Ammon's horn (tissue), 1 donor: ENCODE measurements at places on chromosomes 11 and 22.

GRCh38 chr11:69199583-69200315 lies 44.0 kb downstream of the SMIM38 start:
- no peak for DNase-seq

- DNase-seq: no peak
These were observed 108.8 kb downstream of the WT1 start for GRCh38 chr11:32326522-32326921.

DNA sequence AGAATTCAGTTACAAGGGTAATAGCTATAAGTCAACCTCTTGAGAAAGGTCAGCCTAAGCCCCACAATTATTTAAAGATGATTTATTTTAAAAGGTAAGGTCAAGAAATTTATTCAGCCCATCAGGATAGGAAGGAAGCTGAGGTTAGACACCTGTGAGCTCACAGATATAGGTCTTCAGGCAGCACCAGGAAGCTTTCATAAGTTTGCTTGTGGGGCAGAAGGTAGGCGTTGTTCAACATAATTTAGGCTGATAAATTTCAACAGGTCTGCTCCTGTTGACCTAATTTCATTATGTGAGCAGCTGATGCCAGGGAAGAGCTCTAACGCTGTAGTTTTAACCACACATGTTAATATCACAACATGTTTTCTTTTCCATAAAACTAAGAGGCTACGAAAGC lies 118.1 kb upstream of the APOA1 start:
- DNase-seq: no peak

DNA sequence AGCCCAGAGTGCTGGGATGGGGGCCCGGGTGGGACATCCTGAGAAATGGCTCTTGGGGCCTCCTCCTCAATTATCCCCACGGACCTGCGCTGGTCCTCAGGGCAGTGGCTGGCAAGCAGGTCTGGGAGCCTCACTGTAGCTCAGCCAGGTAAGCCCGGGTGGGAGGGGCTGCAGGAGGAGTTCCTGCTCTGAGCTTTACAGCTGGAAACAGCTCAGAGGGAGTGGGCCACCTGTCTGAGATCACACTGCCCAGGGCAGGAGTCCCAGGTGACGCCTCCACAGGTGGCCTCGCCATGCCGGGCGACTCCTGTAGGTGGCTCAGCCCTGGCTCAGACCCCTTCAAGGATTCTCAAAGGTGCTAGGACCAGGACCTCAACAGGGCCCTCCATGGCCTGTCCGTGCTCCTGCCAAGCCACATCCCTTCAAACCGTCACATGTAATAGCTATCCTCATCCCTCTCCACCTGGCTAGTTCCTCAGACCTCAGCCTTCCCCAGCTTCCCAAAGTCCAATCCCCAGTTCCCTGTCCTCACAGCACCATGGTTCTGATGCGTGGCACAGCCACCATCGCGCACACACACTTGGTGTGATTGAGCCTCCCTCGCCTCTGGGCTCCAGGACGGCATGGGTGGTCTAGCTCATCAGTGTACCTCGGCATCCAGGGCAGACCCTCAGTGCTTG lies 3.6 kb upstream of the TSSK2 start:
- DNase-seq: no peak

DNA sequence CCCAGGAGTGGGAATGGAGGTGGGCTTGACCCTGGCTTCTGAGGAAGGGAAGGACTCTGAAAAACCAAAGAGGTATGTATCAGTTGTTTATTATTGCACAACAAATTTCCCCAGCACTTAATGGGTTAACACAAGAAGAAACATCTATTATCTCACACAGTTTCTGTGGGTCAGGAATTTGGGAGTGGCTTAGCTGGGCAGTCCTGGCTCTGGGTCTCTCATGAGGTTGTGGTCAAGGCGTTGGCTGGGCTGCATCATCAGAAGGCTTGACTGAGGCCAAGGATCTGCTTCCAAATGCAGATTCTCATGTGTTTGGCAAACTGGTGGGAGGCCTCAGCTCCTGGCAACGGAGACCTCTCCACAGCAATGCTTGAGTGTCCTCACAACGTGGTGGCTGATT lies 17.5 kb upstream of the SMIM38 start:
- no peak for DNase-seq

DNA sequence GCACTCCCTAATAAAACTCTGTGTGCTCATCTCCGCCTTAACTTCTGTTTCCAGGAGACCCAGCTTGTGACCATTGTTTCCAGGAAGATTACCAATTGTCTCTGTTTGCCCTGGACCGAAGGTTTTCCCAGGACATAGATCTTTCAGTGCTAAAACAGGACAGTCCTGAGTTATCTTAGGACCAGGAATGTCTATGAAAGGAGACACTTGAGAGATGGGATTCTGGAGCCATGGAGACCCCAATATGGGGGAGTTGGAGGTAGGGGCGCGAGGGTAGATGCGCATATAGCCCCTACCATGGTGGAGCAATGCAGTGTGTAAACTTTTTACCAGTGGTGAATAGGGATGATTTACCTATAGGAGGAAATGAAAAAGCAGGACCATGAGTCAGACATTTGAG lies 10.2 kb upstream of the PRAME start:
- no peak for DNase-seq

- no peak for DNase-seq
These were observed at the start of gene ADORA2A for GRCh38 chr22:24427500-24428164. Gene ADORA2A, plus strand, starts transcription at chr22:24427599. Its CDS starts 5,806 bp downstream, at chr22:24433405.
